ENCODE measurements at places on chromosomes 12 and 14. TPM values are rescaled to one million over a fixed set of nuclear protein-coding genes. Genes with fewer than 3 reads are reported as not detected.

Gene APEX1
- total RNA-seq: 113 TPM

Gene KCNH3
- 3.1 TPM for total RNA-seq

Gene PMCH
- not detected for total RNA-seq

Gene GZMB
- total RNA-seq: not detected

Gene OTX2
- total RNA-seq: not detected

Gene IFI27
- 0.63 TPM for total RNA-seq

Gene BMP4
- total RNA-seq: not detected

Gene DNAI7
- total RNA-seq: 1.1 TPM

Gene CLEC2D
- 173 TPM for total RNA-seq

Gene OVCH1
- not detected for total RNA-seq

Gene TAS2R20
- 1.1 TPM for total RNA-seq

Gene IQSEC3
- 0.60 TPM for total RNA-seq

Gene OR6C2
- not detected for total RNA-seq

Gene BCL2L14
- total RNA-seq: 0.67 TPM

Gene IL22
- 0.50 TPM for total RNA-seq

Gene WSCD2
- total RNA-seq: not detected

Gene SLC16A7
- total RNA-seq: 31.1 TPM

Gene MFAP5
- total RNA-seq: not detected

Gene TCL1B
- not detected for total RNA-seq

Gene MGP
- 1.7 TPM for total RNA-seq

Gene SLC10A1
- not detected for total RNA-seq

Gene IFNG-AS1
- 0.42 TPM for total RNA-seq

Gene CCDC197
- not detected for total RNA-seq

Gene TSPAN19
- total RNA-seq: not detected

Gene TEX22
- total RNA-seq: 0.60 TPM

Gene NTS
- total RNA-seq: not detected

Gene EML5
- 3.7 TPM for total RNA-seq
